NCI-H82 (cell line): ENCODE measurements at places on chromosomes 3 and 15.

- no peak for DNase-seq
Observed at GRCh38 chr3:103968751-103969150, 1398.0 kb upstream of the ALCAM start.

- DNase-seq, result no peak
Observed at GRCh38 chr3:31977736-31978135, 3.3 kb downstream of the OSBPL10 start.

GRCh38 chr3:158568784-158569183 lies 2.2 kb upstream of the MLF1 start:
- no peak for DNase-seq

GRCh38 chr3:17204049-17204650 lies 319.4 kb downstream of the PLCL2 start:
- DNase-seq, result no peak

- no peak for DNase-seq
Observed at GRCh38 chr3:74267131-74267530, 347.3 kb downstream of the CNTN3 start.

- DNase-seq, result no peak
Observed at GRCh38 chr15:69417581-69417980, 3.4 kb downstream of the KIF23 start.

DNA sequence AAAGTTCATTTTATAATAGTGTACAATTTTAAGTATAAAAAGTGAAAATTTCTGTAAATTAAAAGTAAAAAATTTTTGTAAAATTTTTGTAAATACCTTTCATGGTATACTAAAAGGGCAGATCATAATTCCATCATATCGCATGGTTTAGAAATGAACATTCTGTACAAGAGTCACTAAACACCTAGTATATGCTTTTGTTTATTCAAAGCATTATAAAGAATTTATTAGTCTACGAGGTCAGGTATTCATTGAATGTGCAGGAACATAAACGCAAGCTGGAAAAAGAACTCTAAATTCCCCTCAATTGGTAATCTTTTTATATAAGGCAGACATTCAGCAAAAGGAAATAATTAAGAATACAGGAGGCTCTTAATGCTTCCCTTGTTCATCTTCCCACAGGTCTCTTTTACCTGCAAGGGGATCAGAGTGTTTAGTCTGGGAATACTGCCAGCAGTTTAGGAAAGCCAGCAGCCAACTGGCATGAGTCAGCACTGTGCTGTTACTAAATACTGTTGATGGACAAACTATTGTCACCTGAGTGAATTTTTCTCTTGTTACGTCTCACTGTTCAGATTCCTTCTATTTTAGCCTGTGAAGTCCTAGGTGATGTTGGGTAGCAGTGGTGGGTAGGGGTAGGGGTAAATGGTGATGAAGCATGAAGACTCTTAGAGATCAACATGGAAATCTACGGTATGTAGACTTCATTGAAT lies 70.1 kb downstream of the UQCC5 start:
- peak; percentile 60 for DNase-seq

- peak; percentile 77 for DNase-seq
Observed at GRCh38 chr3:62815981-62816380, 59.2 kb downstream of the CADPS start.

DNA sequence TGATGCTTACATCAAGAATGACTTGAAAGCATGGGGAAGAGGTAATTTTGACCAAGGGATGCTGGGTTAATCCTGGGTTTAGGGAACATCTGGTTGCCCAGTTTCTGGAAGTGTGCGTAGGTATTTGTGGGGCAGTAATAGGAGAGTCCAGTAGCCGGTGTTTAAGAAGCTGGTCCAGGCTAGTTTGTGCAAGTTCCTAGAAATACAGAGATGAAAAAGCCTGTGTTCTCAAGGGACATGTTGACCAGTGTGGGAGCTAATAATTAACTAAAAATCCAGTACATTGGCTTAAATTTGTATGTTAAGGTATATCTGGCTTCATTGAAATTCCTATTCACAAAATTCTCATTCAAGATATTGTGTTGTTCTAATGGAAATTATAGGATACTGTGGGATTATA lies 51.2 kb downstream of the UBE2E2 start:
- DNase-seq, result peak; percentile 17

DNA sequence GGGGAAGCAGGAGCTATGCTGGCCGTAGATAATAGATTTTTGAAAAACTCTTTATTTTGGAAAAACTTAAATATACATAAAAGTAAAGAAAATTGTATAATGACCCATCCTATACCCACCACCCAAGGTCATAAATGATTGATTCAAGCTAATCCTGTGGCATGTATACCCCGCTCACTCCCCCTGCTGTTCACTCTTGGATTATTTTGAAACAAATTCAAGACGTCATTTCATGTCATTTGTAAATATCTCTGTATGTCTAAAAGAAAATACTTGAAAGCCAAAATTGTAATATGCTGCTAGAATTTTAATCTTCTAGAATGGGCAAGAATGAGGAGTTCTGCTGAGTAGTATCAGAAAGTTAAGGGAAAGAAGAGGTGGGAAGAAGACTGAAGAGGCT lies 241.7 kb downstream of the FEZF2 start:
- peak; percentile 53 for DNase-seq

DNA sequence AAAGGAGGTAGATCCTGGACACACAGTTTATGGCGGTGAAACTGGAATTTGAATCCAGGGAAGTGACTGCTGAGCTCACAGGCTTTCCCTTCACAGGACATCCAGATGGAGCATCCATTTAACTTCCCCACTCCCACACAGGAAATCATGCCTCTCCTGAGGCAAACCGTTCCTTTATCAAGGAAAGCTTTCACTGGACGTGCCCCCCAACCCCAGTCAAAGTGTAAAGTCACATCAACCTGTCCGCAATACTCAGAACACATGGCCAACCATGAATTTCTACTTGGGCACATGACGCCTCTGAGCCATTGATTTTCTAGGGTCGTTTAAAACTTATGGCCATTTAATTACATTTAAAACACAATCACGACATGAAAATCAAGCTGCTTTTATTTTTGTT lies 2.9 kb downstream of the PCOLCE2 start:
- DNase-seq, result no peak

DNA sequence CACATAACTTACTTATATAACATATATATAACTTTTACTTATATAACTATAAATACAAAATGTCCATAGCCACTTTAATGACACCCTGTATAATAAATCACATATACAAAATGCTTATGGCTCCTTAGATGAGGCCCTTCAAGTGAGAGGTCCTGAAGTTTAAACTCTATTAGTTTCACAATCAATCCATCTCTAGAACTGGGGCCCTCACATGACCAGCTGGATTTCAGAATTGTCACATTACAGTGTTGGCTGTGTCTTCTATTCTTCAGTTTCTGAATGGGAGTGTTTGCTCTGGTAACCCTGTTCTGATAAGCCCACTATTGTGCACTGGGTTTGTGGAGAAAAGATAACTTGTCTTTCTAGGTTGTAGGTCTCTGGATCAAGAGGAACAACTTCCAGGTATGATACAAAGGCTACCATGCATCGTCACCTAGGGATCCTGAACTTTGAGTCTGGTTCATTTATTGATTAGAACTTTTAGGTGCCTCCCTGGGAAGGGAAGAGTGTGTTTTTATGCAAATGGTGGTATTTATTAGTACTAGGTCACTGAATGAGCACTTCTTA lies 107.9 kb downstream of the DNAH12 start:
- DNase-seq, result no peak

DNA sequence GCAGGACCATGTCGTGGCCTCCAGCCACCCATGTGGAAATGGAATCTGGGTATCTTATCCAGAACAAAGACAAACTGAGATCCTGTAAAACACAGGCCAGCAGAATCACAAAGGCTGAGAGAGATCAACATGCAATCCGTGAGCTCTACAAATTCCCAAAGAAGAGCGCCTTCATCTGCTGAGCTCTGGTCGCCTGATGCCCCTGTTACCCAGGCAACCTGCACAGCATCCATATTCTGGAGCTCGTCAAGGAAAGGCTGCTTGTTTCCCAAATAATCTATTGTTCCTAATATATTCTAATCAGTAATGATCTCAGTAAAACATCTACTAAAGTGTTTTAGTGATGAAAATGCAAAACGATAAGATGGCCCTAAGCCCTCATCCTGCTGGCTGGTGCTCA lies 133.6 kb downstream of the OCA2 start:
- no peak for DNase-seq

DNA sequence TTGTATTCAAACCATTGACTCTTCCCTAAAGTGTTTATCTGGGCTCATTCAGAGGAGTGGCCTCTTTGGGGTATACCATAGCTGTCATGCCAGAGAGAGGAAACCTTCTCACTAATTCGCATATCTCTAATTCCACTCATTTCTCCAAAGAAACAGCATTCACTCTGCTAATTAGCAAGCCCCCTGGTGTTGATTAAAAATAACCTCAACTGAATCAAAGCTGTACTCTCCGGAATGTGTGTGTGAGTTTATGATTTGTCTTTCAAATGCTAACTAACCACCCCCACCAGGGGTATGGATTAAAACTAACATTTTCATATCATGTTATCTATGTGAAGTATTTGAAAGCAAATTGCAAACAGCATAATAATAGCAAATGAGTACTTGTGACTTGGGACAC lies 45.5 kb downstream of the PAQR5 start:
- DNase-seq, result no peak

GRCh38 chr3:71111784-71112440 lies 471.6 kb downstream of the FOXP1 start:
- no peak for DNase-seq

DNA sequence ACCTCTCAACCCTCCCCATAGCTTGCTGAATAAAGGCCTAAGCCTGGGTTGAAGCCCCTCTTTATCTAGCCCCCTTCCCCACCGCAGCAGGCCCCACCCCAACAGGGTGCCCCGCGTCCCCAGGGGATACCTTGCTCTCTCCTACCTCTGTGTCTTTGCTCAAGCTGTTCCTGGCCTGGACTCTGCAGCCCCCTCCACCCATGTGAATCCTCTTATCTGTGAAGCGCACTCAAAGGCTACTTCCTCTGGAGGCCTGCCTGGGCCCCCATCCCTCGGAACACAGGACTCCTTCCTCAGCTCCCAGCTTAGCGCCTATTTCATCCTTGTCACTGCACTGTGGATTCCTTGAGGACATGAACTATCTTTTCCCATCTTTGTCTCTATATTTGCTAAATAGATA lies 61.4 kb upstream of the HERC1 start:
- peak; percentile 13 for DNase-seq

DNA sequence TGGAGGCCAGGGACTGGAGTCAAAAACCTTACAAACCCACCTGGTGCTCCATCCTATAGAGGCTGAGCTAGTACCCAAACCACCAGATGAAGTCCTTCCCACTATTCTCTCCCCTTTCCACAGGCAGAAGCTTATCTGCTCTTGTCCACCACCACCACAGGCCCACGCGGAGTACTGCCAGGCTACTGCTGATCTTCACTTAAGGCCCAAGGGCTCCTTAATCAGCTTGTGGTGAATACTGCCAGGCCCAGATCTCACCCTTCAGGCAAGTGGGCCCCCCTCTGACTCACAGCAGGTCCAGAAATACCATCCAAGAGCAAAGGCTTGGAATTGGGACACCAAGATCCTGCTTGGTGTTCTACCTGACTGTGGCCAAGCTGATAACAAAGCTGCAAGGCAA lies 598.1 kb upstream of the CBLB start:
- DNase-seq, result no peak

- DNase-seq, result no peak
Observed at GRCh38 chr3:27423463-27423862, 54.3 kb upstream of the NEK10 start.

DNA sequence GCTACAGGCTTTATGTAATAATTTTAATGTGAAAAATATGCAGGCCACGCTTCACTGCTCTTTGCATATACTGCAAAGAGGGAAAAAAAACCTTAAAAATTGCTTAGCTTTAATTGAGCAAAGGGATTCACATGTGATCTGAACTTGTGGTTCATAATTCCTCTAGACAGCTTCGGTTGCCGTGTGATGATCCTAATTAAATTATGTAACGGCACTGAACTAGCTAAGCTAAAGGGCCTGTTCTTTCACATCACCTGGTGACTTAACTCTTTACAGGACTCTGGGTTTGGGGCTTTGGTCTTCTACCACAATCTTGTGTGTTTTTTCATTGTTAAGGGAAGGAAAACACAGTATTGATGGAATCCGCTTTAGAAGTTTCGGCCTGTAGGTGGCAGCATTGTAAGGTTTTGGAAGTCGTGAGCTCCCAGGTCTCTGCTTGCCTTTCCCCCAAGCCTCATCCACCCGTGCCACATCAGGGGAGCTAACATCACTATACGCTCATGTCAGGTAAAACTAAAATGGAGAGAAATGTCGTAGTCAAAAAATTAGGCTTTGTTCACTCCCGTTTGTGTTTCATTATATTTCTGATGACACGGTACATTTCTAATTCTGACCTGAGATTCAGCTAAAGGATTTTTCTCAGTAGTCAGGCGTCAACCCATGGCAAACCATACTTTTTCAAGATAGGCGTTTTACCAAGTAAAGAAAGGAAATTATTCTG lies 205.6 kb upstream of the DPH6 start:
- peak; percentile 87 for DNase-seq

DNA sequence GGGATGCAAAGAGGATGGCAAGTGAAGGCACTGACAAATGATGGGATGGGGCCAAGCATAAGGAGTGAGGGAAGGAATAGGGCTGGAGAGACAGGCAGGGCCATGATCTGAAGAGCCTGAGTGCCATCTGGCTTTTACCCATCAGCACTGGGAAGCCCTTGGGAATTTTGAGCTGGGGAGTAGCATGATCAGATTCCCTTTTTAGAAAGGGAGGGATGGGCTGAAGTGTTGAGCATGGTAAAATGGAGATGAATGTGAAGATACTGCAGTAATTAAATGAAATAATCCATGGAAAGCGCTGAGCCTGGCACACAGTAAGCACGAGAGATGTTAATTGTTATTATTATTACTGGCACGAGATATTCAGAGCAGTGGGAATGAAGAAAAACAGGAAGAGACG lies 9.9 kb downstream of the RBP1 start:
- DNase-seq, result peak; percentile 90

DNA sequence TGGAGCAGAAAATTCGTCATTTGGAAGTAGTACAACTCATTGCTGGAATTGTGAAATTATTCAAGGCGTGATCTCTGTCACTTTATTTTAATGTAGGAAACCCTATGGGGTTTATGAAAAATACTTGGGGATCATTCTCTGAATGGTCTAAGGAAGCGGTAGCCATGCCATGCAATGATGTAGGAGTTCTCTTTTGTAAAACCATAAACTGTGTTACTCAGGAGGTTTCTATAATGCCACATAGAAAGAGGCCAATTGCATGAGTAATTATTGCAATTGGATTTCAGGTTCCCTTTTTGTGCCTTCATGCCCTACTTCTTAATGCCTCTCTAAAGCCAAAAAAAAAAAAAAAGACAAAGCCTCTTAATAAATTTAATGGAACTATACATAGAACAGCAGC lies 5.5 kb upstream of the TIMMDC1 start:
- no peak for DNase-seq

- DNase-seq, result no peak
Observed at GRCh38 chr3:188510366-188510765, 356.4 kb downstream of the LPP start.

DNA sequence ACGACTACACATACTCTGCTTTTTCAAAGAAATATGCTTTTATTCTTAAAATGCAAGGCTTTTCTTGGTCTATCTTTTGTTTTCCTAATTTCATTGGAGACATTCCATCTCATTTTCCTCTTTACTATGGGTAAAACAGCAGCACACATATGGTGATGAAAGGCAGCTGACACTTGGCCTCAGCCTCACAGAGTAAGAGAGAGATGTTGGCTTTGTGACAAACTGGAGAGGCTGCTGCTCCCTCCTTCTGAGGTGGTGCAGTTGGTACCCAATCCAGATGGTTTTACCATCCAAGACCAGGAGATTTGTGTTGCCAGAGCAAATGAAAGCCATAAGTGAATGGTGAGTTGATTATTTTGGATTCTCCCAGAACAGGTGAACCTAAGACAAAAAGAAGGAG lies 13.2 kb upstream of the SLC2A2 start:
- DNase-seq, result no peak
